Suppressor macrophage treated with lipopolysaccharide for 1 hour (primary cell): ENCODE measurements at places on chromosomes 2 and 18.

DNA sequence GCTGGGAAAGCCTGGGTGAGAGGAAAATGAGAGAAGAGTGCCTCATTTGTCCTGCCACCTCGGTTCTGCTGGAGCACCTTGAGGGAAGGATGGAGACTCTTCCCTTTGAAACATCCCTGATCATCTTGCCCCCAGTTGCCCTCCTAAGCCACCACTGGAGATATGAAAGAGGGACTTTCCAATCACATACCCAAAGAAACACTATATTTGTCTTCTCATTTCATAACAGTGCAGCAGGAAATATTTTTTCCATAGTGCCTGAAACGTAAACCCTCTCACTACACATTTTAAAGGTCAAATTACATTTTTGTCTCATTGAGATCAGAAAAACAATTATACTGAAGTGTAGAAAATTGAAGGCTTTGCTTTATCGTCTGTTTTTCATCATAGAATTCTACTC lies 63.3 kb downstream of the KCTD18 start:
- DNase-seq, result no peak

DNA sequence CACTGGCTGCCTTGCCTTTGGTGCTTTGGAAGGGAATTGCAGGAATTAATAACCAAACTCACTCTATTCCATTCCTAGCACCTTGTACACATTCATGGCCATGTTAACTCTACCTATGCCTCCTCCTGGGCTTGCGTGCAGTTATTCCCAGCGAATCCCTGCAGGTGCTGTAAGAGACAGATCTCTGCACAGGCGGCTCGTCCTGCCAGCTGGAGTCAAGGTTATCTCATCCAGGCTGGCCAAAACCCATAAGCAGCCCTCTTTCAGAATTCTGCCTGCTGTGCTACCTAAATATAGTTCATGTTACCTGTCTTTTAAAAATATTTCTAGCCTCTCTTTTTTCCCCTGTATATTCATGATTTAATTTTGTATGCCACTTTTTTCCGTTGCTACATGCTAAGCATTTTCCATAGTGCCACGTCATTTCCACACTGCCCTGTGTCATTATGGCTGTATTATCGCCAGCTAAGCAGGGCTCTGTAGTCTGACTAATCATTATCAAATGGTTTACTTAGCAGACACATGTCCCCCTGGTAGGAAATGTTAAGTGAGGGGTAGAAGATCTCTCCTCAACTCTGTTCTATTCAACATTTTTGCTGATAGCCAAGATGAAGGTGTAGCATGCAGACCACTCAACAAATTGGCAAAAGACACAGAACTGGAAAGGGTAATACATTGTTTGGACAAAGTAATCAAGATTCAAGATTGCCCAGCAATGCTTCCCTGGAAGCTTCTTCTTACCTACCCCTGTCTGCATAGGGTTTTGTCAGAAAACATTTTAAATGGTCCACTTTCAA lies 79.7 kb upstream of the TAF1B start:
- peak; percentile 58 for DNase-seq

GRCh38 chr2:159562248-159562647 lies 54.1 kb downstream of the BAZ2B start:
- peak; percentile 67 for DNase-seq

DNA sequence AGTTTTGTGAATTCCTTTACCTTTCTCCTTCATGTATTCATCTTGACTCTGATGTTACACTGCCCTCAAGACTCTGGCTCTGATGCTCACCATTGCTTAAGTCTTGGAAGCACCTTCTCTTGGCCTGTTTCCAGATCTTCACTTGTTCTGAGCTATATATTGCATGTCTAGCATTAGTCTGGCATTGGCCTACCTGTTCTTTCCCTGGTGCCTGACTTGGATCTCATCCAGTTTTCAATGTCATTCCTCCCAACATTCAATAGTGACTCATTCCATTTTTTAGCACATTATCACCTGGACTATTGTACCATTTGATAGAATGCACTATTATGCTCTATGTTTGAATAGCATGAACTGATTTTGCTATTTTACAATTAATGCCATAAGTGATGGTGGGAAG lies 127.3 kb upstream of the NYAP2 start:
- DNase-seq, result no peak

DNA sequence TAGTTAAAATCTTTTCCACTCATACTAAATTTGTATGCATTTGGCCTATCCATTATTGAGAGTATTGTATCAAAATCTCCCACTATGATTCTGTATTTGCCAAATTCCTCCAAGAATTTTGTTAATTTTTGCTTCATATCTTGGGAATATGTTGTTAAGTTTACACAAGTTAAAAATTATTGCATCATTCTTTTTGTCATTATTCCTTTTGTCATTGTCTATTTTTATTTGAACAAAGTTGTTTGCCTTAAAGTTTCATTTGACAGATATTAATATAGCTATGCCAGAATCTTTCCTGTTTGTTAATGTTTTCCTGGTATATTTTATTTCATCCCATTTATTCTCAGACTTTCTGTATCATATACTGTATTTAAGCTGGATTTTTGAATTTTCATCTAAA lies 41.3 kb downstream of the LOXHD1 start:
- no peak for DNase-seq

DNA sequence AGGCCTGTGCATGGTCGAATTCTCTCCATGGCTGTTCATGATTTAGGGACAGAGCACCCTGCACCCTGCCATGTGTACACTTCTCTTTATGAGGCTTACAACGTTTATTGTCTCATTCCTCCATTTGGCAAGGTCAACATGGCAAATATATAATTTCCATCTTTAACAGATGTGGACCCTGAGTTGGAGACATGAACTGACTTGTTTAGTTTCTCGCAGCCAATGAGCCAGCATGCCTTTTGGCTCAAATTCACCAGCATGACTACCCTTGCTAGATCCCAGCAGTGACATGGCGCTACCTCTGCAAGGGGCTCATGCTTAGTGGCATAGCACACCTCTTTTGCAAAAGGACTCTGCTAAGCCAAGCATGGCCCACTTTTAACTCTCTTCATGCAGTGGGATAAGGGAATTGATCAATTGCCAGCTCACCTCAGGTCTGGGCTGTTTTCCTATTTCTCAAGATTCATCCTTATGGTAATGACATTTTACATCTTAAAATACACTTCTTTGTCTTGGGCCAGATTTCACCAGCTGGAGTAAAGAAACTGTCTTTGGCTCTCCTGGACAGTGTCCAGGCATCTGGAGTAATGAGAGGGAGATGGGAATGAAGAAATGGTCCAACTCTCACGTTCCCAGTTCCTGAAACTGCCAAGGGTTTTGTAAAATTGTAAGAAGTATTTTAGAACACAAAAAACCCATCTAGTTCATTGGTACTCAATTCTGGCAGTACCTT lies 159.5 kb downstream of the SETBP1 start:
- no peak for DNase-seq

GRCh38 chr2:39243469-39244123 lies at the start of gene CDKL4:
TSS of gene CDKL4 (minus strand) at chr2:39243970.
- no peak for DNase-seq

DNA sequence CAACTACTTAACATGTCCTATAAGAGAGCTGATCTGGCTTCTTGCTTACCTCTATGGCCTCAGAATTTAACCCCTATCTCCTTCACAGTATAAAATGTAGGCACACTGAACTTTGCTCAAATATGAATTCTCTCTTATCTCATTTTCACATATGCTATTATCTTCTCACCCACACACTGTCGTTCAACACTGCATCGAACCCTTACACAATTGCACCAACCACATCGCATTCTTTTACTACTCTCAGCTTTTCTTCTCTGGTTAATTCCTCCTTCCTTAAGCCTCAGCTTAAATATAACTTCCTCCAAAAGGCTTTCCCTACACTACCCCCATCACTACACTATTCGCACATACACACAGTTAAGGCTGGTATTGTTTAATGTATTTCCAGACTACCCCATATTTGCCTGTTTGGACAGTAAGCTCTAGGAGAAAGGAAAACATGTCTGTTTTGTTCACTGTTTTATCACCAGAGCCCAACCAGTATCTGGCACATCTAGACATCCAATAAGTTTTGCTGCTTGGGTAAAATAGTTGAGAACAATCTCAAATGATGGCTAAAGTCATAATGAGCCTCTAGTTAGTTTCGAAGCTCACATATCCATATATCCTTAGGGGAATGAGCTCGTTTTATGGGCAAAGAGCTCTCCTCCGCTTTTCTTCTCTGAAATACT lies 47.7 kb downstream of the HIBCH start:
- DNase-seq, result no peak

DNA sequence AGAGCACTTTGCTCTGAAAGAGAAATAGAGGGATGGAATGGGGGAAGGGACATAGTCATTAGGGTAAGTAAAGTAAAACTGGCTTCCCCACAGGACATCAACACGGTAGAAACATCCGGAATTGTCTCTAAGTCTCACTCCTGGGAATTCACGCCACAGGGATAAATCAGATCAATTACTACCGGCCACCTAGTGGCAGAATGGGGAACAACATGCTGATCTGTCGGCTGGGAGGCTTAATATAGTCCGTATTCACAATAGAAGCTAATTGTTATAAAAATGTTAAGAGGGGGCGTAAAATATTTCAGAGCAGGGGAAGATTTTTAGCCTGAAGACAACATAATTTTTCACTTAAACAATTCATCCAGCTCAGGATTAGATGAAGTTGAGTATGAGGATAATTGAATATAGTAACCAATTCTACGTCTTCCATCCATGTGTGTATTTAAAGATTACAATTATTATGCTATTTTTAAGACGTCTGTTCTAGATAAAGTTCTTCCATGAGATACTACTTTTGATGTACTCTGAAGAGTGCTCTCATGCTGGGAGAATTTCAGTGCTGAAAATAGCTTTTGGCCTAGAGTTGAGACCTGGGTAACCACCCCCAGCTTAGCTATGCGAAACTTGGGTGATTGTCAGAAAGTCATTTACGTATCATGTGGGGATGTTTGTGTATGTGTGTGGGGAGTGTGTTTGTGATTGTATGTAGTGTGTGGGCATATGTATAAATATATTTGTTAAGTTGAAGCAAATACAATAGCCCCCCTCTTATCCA lies 65.7 kb downstream of the LRRTM1 start:
- DNase-seq, result peak; percentile 31

- DNase-seq, result no peak
Observed at GRCh38 chr2:200767111-200767885, 44.4 kb upstream of the BZW1 start.

GRCh38 chr18:59729781-59730180 lies 32.6 kb upstream of the CCBE1 start:
- DNase-seq, result no peak

DNA sequence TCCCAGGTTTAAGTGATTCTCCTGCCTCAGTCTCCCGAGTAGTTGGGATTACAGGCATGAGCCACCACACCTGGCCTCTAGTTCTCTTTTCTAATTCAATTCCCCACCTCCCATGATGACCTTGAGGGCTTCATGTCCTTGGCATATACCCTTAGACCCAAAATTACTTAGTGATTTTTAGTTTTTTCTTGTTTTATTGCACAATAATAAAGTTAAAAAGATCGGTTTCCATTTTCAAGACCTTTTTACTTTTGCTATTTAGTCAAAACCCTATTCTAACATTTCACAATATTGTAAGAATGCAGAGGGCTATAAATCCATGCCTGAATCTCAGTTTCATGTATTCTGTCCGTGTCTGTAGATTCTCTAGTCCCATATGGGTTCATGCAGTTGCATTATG lies 354.6 kb upstream of the FANCL start:
- no peak for DNase-seq

DNA sequence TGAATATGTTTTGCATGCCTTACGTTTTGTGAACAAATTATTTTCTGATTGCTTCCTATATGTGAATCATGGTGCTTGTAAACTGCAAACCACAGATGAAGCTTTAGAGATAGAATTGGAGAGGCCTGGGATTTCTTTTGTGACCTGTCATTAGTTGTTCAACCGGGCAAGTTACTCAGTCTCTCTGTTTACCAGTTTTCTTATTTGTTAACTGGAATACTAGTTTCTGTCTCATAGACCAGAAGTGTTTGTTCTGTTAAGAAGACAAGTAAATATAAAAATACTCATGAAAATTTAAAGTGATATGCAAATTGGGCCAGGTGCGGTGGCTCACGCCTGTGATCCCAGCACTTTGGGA lies 27.3 kb downstream of the DGKD start:
- DNase-seq, result no peak

GRCh38 chr2:177547122-177547521 lies 154.5 kb downstream of the AGPS start:
- no peak for DNase-seq

GRCh38 chr2:208501206-208501605 lies 94.6 kb downstream of the PTH2R start:
- DNase-seq, result no peak

DNA sequence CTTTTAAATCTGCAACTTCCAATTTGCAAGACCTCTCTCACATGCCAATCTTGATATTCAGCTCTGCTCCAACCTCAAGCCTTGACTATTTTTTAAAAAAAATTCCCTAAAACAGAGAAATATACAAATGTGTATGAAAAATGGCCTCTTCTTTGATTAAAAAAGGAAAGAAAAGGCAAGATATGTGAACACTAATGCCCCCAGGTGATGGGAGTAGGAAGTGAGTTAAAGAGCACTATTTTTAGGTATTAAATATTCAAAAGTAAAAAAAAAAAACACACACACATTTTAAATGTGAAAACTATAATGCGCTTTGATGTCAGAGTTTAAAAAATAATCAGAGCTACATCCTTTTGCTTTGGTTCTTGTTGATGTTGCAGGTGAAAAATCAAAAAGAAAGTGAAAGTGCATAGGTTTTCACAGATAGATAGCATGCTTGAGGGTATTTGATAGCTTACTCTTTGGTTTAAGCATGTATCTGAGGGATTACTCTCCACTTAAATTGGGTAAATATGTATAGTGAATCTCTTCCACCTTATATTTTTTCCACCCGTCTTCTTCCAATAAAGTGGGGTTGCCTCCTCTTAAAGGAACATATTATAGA lies 406.0 kb upstream of the POU3F3 start:
- no peak for DNase-seq

- peak; percentile 38 for DNase-seq
Observed at GRCh38 chr2:162114271-162114670, 37.8 kb downstream of the GCG start.

GRCh38 chr2:178008636-178009289 lies 63.8 kb downstream of the PDE11A start:
- no peak for DNase-seq

- DNase-seq, result peak; percentile 62
Observed at GRCh38 chr2:43024515-43025011, 201.8 kb downstream of the ZFP36L2 start.

DNA sequence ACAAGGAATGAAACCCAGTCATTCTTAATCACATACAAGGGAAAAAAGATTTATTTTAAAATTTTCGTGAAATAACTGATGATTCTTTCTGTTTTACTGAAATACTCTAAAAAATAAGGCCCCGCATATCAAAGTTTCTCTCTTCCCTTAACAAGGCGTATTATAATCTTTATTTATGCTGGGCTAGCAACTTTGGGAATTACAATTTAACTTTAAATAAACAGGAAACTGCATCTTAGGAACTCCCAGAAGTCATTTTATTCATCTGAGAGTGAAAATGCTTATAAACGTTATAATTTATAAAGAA lies 166.7 kb downstream of the TCF4 start:
- no peak for DNase-seq

- DNase-seq, result no peak
Observed at GRCh38 chr2:158598862-158599517, 142.2 kb downstream of the PKP4 start.
